Activated CD4-positive, alpha-beta memory T cell treated with anti-CD3 and anti-CD28 coated beads for 36 hours (primary cell): ENCODE measurements at places on chromosomes 1 and 21. TPM values are rescaled to one million over a fixed set of nuclear protein-coding genes. Genes with fewer than 3 reads are reported as not detected.

DNA sequence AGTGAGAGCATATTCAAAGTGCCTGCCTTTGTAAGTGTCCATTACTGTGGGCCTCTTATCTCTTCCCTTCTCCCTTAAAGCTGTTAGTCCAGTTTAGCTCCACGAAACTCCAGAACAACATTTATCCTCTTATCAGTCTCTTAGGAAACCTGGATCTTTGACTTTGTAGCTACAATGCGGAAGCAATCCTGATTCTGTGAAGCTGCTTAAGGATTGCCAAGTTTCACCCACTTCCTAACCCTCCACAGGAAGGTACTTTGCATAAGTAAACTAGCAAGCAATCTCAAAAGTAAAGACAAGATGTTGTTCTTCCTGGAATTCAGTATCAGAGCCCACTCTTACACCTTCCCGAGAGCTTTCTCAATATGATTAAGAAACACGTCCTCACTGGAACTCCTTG, 164.9 kb upstream of the USP25 start:
- no peak overlapping the region for H3K27ac ChIP-seq
- no peak for DNase-seq
- no peaks in the 10 kb centered on the region for H3K36me3 ChIP-seq
- no peak overlapping the region for H3K4me3 ChIP-seq
- peaks cover 10% of the 10 kb centered on the region for H3K4me1 ChIP-seq
- peaks cover 24% of the 10 kb centered on the region for H3K27me3 ChIP-seq

GRCh38 chr1:206637605-206638004, 2.3 kb downstream of the DYRK3 start:
- H3K27ac ChIP-seq = no peak overlapping the region
- DNase-seq = no peak
- peaks cover 25% of the 10 kb centered on the region for H3K4me1 ChIP-seq
- H3K36me3 ChIP-seq = peaks cover 5% of the 10 kb centered on the region

DNA sequence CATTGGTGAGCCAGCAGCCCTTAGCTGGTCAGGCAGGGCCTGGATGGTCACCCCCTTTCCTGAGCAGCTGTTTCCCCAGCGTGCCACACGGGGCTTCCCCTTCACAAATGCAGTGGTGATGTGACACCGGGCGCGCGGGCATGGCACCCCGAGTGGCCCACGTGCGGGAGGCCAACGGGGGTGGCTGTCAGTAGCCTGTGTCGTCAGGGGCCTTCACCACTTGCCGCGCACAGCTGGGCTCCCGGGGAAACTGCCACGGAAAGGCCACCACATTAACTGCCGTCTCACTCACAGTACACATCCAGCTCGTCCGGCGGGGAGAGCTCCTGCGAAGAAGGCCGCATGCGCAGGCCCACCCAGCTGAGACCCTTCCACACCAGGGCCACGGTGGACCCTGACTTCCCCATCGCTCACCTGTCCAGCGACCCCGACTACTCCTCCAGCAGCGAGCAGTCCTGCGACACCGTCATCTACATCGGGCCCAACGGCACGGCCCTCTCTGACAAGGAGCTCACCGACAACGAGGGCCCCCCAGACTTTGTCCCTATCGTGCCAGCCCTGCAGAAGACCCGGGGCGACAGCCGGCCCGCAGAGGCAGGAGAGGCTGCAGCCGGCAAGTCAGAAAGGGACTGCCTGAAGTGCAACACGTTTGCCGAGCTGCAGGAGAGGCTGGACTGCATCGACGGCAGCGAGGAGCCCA, 530.5 kb downstream of the KIF26B start:
- no peak overlapping the region for H3K4me3 ChIP-seq
- peaks cover 6% of the 10 kb centered on the region for H3K27me3 ChIP-seq
- no peaks in the 10 kb centered on the region for H3K36me3 ChIP-seq

DNA sequence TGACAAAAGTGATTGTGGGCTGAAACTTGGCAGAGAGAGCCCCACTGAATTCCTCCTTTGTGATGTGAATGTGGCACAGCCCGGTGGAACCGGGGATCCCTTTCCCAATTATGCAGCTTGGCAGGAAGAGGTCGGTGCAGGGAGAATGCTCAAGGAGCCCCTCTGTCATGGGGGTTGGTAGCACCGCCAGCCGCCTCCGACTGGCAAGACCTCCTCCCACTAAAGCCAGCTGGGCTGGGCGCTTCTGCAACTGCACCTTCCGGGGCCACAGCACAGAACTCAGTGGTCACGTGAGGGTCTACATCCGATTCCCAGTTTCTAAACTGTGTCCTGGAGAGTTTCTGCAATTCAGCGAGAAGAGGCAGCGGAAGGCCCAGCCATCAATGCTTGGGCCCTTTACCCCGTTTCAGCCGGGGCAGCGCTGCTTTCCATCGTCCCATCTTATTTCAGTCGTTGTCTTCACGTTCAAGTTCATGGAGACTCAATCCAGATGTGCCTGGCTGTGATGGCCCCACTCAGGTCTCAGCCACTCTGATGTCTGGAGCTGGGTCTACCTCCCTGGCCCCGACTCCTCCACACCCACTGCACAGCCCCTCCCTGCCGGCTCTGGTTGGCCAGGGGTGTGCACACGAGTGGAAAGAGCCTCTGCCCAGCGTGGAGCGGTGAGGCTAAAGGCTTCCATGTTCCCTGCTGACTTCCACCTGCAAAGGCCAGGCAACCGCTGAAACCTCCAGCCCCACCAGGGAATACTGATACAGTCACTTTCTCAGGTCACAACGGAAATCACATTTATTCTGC, 39.8 kb upstream of the FHAD1 start:
- no peaks in the 10 kb centered on the region for H3K27me3 ChIP-seq
- DNase-seq = no peak
- H3K27ac ChIP-seq = no peak overlapping the region
- H3K4me1 ChIP-seq = no peaks in the 10 kb centered on the region

- peaks cover 2% of the 10 kb centered on the region for H3K36me3 ChIP-seq
- DNase-seq = no peak
- no peaks in the 10 kb centered on the region for H3K27me3 ChIP-seq
- H3K4me3 ChIP-seq = peak overlapping the region; percentile 43
- peak overlapping the region; percentile 83 for H3K27ac ChIP-seq
Measured at GRCh38 chr1:1780598-1781525, 2.6 kb upstream of the NADK start.

DNA sequence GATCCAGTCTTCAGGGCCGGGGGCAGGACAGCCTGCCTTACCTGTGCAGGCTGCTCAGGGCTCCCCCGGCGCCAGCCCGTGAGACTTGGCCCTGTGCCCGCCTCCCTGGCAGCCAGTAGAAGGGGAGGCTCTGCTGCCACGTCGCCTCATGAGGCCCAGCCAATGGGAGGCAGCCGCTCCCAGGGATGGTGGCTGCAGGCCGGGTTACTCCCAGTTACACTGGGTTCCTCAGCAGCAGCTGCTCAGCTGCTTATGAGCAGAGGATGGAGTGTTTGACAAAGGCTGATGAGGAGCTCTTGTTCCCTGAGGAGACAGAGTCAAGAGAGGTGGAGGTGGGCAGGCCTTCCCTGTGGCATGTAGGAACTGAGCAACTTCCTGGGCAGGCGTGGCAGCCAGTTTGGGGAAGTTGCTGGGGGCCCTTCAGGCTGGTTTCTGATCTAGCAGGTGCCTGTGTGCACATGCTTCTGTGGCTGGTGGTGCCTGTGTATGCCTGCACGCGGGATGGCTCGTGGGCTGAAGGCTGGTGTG, 5.5 kb downstream of the MFSD2A start:
- H3K4me1 ChIP-seq = peaks cover 23% of the 10 kb centered on the region
- H3K36me3 ChIP-seq = peaks cover 39% of the 10 kb centered on the region
- H3K27ac ChIP-seq = no peak overlapping the region
- DNase-seq = peak; percentile 25
- H3K27me3 ChIP-seq = no peaks in the 10 kb centered on the region
- no peak overlapping the region for H3K4me3 ChIP-seq

DNA sequence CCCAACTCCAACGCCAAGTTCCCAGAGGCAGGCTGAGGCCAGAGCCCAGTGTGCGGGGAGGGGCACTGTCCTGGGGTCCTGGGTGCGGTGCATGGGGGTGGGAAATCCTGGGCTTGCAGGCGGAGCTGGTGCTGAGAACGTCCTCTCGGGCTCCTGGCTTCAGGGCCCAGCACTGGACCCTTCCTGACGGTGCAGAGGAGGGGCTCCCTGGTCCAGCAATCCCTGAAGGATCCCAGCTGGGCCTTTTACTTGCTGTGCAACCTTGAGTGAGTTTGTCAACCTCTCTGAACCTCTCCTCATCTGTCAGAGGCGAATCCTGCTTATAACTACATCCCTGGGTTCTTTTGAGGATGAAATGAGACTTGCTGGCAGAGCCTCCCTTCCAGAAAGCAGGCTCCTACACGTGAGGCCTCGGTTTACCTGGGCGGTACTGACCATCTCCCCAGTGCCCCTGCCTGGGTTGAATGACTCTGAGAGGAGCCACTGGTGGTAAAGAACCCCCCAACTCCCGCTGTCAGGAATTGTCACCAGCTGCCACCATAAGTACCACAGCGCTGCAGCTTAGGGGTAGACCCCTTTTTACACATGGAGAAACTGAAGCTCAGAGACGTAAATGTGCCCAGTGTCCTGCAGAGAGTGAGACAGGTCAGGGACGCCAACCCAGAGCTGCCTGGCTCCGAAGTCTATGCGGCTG, 77.3 kb downstream of the DHRS3 start:
- H3K4me1 ChIP-seq = peaks cover 7% of the 10 kb centered on the region
- H3K36me3 ChIP-seq = peaks cover 15% of the 10 kb centered on the region
- H3K27me3 ChIP-seq = peaks cover 10% of the 10 kb centered on the region
- H3K4me3 ChIP-seq = no peak overlapping the region
- DNase-seq = no peak

GRCh38 chr1:36204347-36204909, 19.8 kb upstream of the THRAP3 start:
- peaks cover 10% of the 10 kb centered on the region for H3K4me1 ChIP-seq
- no peak overlapping the region for H3K27ac ChIP-seq
- H3K36me3 ChIP-seq = no peaks in the 10 kb centered on the region
- no peak for DNase-seq
- H3K27me3 ChIP-seq = no peaks in the 10 kb centered on the region

Gene BLACAT1
- 1.2 TPM for total RNA-seq

Gene KRTAP21-2
- not detected for total RNA-seq

Gene MEX3A
- total RNA-seq = 0.51 TPM

Gene LCE1F
- total RNA-seq = not detected
